Astrocyte of the hippocampus (primary cell): ENCODE measurements at places on chromosomes 3 and 15.

- DNase-seq, result peak; percentile 93
Measured at GRCh38 chr3:71955240-71956068, 170.5 kb upstream of the PROK2 start.

- DNase-seq, result no peak
Measured at GRCh38 chr3:194379651-194380050, 10.1 kb upstream of the LRRC15 start.

DNA sequence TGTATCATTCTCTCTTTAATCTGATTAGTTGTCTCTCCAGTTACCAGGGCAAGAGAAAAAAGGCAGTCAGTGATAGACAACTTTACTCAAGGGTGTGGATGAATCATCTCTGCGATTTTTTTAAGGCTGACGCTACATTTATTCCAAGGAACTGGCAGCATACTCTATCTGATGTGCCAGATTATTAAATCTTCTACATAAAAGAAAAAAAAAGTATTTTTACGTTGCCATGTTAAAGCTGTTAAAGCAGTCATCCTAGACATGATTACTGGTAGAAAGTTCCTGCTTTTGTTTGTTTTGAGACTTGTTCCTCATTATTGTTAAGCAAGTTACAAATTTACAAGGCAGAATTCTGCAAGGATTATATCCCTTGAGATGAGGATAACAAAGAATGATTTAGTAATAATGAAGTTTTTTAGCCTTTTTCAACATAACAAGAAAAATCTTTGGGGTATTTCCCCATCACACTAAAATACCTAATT is 121.7 kb downstream of the CBLB start:
- peak; percentile 60 for DNase-seq

DNA sequence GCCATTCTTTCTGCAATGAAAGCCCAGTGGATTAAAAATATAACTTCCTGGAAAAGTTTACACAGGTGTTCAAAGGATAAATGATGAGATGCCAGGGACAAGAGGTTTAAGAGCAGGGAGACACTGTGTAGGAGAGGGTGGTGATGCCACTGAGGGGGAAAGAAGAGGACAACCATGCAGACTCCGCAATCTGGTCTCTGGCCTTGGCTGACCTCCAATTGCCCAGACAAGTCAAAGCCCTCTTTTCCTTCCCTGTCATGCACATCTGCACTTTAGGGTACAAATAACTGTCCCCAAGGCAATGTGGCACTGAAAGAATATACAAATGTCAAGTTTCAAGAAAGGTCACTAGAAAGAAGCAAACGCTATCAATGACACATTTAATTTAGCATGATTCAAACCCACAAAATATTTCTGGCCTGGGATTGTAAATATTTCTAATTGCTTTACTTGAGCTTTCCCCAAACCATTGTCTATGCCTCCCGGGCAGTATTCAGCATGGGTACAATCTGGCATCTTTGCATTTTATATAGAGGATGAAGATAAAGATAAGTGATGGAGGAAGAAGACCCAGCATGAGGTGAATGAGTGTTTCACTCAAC is 319.4 kb downstream of the PLCL2 start:
- DNase-seq, result no peak

DNA sequence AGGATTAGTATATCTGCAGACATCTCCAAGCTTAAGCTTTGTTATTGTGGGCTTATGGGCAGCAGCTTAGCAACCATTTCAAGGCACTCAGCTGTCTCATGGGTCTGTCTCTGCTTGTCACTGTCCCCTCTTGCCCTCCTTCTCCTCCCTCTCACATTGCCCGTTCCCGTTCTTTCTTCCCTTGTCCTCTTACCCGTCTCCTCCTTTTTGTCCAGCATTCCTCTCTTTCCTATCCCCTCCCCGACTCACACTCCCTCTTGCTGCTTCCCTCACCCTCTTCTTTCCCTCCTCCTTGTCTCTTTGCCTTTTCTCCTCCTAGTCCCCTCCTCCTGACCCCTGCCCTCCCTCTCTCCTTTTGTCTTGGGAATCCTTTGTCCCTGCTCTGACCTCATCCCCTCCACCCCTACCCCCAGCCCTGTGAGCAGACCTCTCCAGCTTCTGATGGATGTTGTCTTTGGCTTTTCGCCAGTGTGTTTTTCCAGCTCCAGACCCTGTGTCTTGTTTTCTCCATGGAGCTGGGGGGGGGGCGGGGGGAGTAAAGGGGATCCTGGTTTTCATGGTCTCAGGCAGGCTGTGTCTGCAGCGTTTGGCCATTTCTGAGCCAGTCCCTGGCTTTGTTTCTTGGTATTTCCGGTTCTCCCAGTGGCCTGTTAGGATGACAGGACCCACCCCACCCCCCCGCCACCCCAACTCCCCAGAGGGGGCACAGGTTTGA is 47.9 kb upstream of the TRAK1 start:
- DNase-seq, result peak; percentile 94

- no peak for DNase-seq
Measured at GRCh38 chr15:81398456-81398855, 24.4 kb upstream of the TMC3 start.

DNA sequence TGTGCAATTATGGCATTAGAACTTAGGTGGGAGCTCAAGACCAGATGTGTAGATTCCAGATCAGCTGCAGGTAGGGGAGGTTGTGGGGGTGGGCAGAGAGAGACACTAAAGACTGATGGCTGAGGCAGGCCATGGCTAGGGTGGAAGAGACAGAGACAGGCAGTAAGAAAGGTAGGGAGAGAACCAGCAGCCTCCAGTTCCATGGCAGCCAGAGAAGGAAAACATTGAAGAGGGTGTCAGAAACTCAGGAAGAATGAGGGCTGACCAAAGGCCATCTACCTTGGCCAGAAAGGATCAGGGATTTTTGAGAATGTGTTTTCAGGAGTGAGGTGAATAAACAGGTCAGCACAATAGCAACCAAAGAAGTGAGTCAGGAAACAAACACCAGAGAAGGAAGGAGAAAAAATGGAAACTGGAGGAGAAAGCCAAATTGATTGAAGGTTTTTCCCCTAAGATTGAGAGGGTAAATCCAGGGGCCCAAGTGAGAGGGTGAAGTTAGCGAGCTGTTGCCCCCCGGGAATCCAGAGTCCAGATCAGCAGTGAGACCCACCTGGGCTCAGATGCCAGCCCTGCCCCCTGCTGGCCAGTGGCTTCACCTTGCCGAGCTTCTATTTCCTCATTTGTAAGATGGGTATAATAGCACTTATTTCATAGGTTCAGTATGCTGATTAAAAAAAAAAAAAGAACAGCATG is 41.0 kb downstream of the ABHD2 start:
- peak; percentile 55 for DNase-seq

GRCh38 chr15:78302579-78303312 is 3.3 kb upstream of the SKIC8 start:
- DNase-seq, result peak; percentile 48

DNA sequence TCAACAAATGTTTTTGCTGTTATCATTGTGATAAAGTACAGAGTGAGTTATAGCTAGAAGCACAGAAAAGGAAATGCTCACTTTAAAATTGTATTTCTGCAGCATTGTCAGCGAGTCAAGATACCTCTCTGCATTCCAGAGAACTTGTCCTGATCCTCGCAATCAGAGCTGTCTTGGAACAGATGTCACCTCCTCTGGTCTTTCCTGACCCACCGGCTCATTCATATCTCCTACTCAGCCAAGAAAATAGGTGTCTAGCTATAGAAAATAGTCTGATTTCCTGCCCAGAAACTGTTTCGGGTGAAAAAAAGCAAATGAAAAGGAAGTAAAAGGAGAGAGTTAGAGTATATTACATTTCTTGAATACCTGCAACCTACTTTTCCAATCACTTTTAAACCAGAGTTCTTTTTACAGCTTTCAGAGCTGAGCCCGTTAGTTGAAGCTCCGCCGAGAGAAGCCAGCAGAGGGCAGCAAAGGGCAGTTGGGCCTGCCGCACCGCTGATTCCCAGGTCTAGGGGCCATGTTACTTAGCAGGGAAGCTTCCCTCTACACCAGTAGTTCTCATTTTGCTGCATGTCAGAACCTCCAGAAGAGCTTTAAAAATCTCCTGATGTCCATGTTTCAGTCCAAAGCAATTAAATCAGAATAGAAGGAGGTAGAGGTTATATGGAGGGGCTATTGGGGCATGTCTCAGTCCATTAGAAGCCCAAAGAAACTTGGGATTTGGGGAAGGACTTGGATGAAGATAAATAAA is 185.7 kb upstream of the THRB start:
- peak; percentile 78 for DNase-seq

GRCh38 chr3:167493244-167493643 is 19.4 kb upstream of the SERPINI2 start:
- no peak for DNase-seq

DNA sequence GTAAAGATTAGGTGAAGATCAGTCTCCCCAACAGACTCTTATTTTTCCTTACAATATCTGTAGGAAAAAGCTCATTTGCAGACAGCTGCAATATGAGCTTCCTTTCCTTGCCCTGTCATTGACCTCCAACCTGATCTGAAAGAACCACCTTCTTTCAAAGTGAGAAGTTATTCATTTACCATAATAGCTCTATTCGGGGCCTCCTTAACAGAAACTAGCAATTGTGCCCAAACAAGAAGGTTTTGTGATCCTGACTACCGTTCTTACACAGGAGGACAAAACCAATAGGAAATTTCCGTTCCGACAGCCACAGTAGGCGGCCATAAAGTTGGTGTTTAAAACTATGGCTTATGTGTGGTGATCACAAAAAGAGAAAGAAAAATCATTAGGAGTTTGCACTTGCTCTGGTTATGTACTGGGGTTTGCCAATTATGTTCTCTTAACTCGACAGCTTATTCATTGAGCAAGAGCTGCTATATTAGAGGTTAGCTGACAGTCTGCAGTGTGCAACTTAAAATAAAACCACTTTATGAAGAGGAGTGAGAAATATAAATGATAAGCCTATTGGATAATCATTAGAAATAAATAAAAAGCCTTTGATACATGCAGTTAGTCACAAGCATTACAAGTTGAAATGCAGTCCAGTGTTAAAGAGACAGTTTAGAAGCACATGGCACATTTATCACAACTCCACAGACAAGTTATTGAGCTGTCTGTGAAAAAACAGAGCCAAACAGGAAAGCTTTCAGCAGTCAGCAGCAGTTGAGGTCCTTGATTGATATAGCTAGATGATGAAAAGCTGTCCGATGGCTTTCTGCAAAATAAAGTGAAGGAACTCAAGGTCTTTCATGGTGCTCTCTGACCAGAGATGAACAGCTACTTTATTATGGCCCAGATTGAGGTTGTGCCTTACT is 199.8 kb downstream of the WDR72 start:
- DNase-seq, result no peak

- DNase-seq, result no peak
Measured at GRCh38 chr15:50810128-50810527, 44.6 kb upstream of the SPPL2A start.

DNA sequence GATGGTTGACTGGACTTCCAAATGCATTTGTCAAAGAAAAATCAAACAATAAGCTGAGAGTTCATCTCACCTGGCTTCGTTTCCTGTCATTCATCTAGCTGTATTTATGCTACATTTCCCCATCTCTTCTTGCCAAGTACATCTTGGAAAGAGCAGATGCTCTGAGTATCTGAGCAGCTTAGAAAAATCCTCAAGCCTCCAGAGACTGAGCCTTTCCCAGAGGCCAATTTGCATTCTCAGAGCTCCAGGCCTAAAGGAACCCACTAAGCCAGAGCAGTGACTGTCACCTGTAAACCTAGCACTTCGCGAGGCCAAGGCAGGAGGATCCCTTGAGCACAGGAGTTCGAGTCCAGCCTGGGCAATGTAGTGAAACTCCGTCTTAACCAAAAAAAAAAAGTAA is 100.5 kb downstream of the XXYLT1 start:
- no peak for DNase-seq

- DNase-seq, result no peak
Measured at GRCh38 chr3:42503251-42503924, 945 bp downstream of the VIPR1 start.

DNA sequence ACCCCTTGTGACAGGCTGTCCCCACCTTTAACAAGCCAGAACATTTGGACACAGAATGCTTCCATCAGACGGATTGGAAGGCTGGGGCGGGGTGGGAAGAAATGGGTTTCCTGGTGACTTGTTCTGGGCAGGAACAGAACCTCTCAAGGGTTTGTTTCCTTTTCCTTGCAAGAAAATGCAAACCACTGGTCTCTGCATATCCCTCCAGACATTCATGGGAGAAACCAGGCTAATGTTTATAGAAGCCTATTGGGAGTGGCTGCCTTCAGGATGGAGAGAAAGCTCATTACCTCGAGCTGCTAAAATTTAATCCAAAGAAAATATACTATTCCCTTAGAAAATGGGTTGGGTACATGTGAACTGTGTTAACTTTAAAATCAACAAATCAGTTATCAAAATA is 21.9 kb downstream of the MINAR1 start:
- no peak for DNase-seq

DNA sequence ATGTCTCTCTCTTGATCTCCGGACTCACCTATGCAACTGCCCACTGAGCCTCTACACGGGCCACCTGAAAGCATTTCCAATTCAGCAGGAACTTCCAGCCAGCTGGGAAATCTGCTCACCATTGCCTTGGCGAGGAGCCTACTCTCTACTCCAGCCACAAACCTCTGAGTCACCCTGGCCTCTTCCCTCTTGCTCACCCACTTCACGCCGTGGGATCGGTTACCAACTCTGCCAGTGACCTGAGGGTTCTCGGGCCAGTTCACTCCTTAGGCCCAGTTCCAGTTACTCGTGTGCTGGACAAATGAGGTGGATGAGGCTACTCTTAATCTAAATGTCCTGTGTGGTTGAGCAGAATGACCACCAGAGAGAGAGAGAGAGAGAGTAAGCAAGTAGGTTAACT is 70.1 kb downstream of the CEMIP start:
- DNase-seq, result peak; percentile 93

GRCh38 chr3:134320749-134321148 is 53.5 kb downstream of the AMOTL2 start:
- peak; percentile 69 for DNase-seq

DNA sequence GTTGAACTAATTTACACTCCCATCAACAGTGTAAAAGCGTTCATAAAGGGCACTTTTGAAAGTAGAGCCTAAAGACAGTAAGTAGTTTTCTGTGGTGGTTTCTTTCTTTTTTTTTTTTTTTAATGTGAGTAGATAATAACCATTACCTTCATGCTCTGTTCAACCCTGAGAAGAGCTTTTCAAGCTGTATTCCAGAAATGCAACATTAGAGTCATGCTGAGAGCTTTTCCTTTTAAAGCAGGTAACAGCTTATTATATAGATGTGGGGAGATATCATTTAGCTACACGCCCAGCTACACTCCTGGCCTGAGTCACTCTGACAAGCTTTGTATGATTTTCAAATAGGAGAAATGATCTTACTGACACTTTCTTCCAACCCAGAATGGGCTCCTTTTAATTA is 96.2 kb upstream of the ARHGEF26 start:
- no peak for DNase-seq

- DNase-seq, result peak; percentile 14
Measured at GRCh38 chr3:165196577-165197480, 645 bp upstream of the SLITRK3 start.

- DNase-seq, result no peak
Measured at GRCh38 chr3:22922317-22922716, 280.8 kb upstream of the UBE2E2 start.

- DNase-seq, result no peak
Measured at GRCh38 chr15:26702381-26702780, 70.5 kb downstream of the GABRB3 start.

GRCh38 chr3:124748560-124749198 is 18.4 kb downstream of the UMPS start:
- no peak for DNase-seq
